A172 (cell line): ENCODE measurements at places on chromosomes 5 and 9.

DNA sequence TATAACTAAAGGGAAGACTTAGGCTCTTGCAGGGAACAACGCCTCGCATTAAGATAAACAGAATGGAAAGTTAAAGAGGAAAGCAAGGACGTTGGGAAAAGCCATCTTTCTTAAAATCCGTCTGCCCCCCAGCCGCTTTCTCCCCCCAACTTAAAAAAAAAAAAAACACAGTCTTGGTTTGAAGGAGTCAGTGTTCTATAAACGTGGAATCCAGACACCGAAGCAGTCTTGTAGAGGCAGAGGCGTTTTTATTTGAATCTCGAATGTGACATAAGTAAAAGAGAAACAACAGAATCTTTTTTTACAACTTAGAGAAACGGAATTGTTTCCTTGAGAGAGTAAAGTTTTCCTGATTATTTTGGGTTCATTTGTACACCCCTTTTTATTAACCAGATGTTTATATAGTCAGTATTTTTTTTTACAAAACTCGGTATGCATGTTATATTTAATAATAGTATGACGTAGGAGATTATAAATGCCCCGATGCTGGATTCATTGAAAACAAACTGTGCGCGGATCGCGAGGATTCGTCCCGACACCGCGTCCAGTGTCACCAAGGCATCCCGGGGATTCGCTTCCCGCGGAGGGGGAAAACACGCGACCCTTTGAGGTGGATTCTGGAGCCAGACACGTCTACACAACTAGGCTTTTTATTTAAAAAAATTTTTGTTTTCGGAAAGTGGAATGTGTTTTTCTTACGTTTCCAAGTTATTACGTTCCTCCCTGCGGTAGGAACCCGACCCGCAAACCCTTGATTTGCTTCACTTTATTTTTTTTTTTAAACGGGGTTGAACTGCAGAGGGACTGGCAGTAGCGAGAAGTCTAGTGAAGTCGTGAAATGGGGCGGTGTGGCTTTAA is 6.7 kb downstream of the PTCH1 start:
- peak; percentile 12 for DNase-seq

DNA sequence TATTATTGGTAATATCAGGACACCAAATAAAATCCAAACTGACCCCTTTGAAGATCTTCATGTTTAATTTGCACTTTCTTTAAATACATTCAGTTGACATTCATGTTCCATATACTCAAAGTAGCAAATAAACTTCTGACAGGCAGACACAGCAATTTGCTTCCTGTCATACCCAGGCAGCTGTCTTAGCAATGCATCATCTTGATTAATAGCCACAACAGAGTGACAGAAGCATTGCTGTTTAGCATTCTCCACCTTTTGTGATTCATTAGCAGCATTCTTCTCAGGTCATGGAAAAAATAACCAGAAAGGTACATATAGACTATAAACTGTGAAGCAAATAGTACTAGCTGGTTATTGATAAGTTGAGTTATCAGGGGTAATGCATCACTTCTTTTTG is 366.8 kb downstream of the CYLC2 start:
- no peak for DNase-seq

- DNase-seq = no peak
Measured at GRCh38 chr9:125497906-125498305, 209.1 kb downstream of the MAPKAP1 start.

- no peak for DNase-seq
Measured at GRCh38 chr5:167937635-167937998, 353.8 kb upstream of the WWC1 start.

DNA sequence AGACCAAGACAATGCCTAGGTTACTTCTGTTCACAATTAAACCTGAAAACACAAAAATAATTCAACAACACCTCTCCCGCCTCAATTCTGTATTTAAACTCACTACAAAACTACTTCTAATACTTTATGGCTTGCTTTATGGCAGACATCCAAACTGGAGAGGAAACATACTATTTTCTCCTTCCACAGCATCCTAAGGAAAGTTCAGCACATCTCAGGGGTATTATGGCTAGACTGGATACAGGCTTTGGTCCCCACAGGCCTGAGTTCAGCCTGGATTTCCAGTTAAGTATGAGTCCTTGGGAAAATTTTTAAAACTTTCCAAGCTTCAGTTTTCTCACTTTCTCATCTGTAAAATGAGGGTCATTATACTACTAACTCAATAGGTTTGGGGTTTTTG is 480.2 kb downstream of the CAAP1 start:
- DNase-seq = no peak
